ENCODE measurements at places on chromosomes 5 and 9.

GRCh38 chr5:145715412-145715811, 119.7 kb downstream of the PRELID2 start:
- no peak for DNase-seq

- no peak for DNase-seq
Observed at GRCh38 chr5:178664141-178664540, 37.3 kb upstream of the CLK4 start.

- no peak for DNase-seq
Observed at GRCh38 chr5:175887463-175887862, 16.1 kb downstream of the CPLX2 start.

- no peak for DNase-seq
Observed at GRCh38 chr9:87193925-87194868, 246.9 kb upstream of the GAS1 start.

GRCh38 chr5:132971483-132972435, 8.3 kb upstream of the AFF4 start:
- DNase-seq = peak; percentile 79

DNA sequence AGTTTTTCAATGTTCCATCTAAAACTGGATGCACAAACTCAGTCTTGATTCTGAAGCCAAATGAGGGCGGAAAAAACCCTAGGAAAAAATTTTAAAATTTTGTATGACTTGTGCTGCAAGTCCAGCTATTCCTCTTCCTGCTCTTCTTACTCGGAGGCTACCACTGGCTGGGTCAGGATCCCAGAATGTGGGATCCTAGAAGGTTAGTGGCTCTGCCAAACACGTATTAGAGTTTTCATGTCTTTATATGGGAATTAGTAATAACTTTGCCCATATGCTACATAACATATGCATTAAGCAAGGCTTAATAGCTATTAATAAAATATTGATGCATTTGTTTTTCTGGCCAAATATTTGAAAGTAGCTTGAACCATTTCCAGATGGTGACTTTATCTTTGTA, 458.3 kb downstream of the AGTPBP1 start:
- DNase-seq = no peak

DNA sequence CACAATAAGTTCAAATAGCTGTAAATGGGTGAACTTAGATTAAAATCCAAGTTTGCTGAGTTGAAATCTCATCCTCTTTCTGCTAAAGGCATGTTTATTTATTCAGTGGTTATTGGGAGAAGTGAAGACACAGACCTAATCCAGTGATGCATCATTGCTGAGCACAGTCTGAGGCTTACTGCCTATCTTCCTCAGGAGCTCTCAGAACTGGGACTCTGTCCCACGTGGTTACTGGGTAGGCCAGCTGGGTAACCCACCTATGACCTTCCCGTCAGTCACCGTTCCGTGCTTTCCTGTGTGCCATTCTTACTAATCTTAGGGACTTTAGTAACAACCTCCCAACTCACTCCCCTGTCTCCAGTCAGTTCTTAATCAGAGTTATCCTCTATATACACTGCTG, 226.8 kb upstream of the ATP10B start:
- no peak for DNase-seq

GRCh38 chr5:58670582-58670981, 87.7 kb downstream of the RAB3C start:
- DNase-seq = no peak

GRCh38 chr5:39606591-39606990, 181.8 kb upstream of the DAB2 start:
- no peak for DNase-seq

- no peak for DNase-seq
Observed at GRCh38 chr5:122863721-122864120, 18.3 kb downstream of the SNX24 start.
